Left renal pelvis (tissue), 4 donors: ENCODE measurements at places on chromosomes 1 and 21. TPM values are rescaled to one million over a fixed set of nuclear protein-coding genes. Genes with fewer than 3 reads are reported as not detected.

GRCh38 chr1:87226341-87226760 is 102.3 kb upstream of the LMO4 start:
- peak; percentile 61 for DNase-seq

Gene OR14K1
- polyA plus RNA-seq, result not detected

DNA sequence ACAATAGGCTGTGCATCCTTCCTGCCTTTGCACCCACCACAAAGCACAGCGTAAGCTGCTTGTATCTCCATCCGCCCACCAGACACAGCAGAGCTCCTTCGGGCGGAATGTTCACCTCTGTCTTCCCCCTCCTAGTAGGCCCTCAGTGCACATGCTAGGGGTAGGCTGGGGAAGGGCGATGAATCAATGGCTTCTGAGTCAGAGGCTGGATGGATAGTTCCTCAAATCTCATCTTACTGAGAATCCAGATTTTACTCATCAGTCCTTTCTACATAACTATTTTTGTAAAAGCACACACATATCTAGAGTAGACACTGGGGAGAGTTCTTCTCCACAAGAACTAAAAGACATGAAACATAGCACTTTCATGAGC is 73.8 kb downstream of the BCAR3 start:
- DNase-seq, result no peak

Gene ZNF593OS
- polyA plus RNA-seq, result 1.3 TPM

DNA sequence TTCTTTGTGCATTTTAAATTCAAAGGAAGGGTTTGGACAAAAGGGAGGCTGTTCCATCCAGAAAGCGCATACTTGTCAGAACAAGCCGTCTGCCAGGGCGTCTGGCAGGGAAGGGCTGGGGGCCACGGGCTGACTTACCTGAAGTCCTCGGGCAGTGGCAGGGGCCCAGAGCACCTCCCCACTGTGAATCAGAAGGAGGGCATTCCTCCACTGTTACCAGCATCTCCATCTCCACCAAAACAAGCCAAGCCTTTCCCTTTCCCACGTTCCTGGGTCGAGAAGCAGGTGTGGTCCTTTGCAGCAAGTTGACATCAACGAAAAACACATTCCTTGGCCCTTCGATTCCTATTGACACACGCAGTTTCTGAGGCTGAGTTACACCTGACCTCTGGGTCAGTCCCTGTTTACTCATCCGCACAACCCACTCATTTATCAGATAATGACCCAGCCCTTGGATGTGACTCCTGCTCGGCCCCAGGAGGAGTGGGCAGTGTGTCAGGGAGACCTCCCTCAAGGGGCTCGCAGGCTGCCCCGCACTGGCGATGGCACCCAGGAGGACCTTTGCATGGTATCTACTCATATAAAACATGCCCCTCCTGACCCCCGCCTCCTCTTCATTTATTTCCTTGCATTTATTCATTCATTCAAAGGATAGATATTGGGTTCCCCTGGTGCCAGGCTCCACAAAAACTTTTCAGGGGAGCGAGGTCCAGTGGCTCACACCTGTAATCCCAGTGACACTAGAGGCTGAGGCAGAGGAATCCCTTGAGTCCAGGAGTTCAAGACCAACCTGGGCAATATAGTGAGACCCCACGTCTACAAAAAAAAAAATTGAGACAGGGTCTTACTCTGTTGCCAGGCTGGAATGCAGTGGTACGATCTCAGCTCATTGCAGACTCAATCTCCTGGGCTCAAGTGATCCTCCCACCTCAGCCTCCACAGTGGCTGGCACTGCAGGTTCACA is 60.2 kb downstream of the TOMM20 start:
- DNase-seq, result no peak

- no peak for DNase-seq
Observed at GRCh38 chr1:186183970-186184628, 191.0 kb downstream of the TPR start.

Gene NUP210L
- polyA plus RNA-seq, result 0.06 TPM

Gene INSRR
- 3.9 TPM for polyA plus RNA-seq

DNA sequence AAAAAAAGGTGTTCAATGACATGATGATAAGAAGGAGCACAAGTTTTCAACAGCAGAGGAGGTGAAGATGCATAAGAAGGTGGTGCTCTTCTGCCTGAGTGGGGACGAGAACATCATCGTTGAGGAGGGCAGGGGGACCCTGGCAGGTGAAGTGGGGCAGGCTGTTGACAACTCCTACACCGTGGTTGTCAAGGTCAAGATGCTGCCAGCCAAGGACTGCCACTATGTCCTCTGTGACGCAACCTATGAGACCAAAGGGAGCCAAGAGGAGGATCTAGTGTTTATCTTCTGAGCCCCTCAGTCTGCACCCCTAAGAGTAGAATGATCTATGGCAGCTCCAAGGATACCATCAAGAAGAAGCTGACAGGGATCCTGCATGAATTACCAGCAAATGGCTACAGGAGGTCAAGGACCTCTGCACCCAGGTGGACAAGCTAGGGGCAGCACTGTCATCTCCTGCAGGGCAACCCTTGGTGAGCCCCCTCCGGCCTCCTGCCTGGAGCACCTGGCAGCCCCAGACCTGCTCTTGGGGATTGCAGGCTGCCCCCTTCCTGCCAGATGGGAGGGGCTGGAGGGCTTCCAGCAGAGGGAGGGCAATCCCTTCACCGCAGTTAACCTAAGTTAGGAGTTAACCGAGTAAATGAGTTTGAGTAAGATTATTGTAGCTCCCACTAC is 80.5 kb downstream of the ZNF281 start:
- no peak for DNase-seq

Gene DRAM2
- 70.8 TPM for polyA plus RNA-seq

Gene DISP3
- polyA plus RNA-seq, result 0.81 TPM

GRCh38 chr1:105964879-105965278 is 1091.6 kb upstream of the PRMT6 start:
- no peak for DNase-seq

DNA sequence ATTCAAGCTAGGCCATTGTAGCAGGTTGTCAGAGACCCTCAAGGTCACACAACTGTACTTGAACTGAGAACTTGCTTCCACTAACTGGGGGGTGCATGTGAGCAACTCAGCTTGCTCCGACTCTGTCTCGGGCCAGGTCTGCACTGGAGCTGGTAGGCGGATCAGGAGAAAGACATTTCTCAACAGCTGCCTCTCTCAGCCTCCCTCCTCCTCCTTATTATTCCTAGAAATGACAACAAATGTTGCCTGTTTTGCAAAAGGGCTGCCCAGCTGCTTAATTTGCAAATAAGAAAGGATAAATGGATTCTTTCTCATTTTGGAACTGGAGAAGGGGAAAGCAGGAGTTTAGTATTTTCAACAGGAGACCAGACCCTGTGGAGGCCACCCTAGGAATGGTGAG is 140.5 kb downstream of the RHOU start:
- DNase-seq, result no peak

Gene GJA5
- polyA plus RNA-seq, result 29.6 TPM
